ENCODE measurements at places on chromosomes 2 and 18.
A peak's percentile ranks its signal among the peaks of the same experiment; 100 is the strongest.

DNA sequence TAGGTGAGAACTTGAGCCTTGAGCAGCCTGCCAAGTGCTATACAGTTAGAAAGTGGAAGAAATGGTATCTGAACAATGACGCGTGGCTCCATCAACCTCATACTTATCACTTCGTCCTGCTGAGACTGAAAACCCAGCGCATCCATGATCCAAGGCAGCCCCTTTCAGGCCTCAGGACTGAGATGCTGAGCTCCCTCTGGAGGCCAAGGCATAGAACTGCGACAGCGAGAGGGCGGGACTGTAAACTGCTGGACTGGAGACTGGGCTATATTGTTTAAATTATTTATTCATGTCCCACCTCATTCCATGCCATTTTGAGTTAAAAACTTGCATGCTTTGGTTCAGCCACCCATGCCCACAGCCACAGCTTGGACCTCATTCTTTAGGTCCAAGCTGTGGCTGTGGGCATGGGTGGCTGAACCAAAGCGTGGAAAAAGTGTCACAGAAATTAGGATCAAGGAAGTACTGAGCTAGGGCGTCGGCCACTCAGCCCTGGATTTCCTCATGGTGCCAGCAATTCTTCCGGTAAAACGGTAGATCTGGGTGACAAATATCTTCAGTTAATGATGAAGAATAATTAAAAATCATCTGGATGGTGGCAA, 195.5 kb downstream of the L3MBTL4 start:
- H3K4me3 ChIP-seq = no peak overlapping the region
- no peak overlapping the region for H3K27ac ChIP-seq
- H3K36me3 ChIP-seq = no peaks in the 10 kb centered on the region
- H3K27me3 ChIP-seq = no peaks in the 10 kb centered on the region
- H3K4me1 ChIP-seq = no peaks in the 10 kb centered on the region
- DNase-seq = peak; percentile 73

DNA sequence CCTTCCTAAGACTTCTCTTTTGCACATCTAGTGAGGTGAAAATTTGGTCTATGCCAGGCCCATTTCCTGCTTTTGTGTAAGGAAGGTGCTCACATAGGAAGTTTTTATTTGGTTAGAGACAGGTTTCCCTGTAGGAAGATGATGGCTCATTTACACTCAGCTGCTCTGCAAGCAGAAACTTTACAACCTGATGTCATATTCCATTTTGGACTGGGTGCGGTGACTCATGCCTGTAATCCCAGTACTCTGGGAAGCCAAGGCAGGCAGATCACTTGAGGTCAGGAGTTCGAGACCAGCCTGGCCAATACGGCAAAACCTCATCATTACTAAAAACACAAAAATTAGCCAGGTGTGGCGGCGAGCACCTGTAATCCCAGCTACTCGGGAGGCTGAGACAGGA, 35.8 kb downstream of the CASP10 start:
- no peak overlapping the region for H3K27ac ChIP-seq
- H3K4me3 ChIP-seq = no peak overlapping the region
- H3K27me3 ChIP-seq = peaks cover 2% of the 10 kb centered on the region

DNA sequence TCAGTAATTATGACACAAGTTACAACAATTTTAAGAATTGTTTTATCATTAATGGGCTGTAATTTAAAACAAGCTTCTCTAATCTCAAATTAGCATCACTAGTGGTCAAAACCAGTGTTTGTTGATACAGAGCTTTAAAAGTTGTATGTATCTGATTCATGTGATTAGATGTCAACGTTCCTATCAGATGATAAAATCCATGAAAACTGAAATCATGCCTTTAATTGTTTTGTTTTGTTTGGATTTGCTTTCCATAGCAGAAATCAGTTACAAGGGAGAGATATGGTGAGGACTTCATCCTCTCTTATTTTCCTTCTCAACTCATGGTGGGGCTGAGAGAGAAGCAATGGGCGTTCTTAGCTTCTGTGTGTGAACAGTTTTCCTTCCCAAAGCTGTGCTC, 469.6 kb downstream of the PID1 start:
- H3K27ac ChIP-seq = no peak overlapping the region
- no peak overlapping the region for H3K4me3 ChIP-seq
- no peaks in the 10 kb centered on the region for H3K36me3 ChIP-seq
- peak; percentile 7 for DNase-seq
- no peaks in the 10 kb centered on the region for H3K27me3 ChIP-seq

DNA sequence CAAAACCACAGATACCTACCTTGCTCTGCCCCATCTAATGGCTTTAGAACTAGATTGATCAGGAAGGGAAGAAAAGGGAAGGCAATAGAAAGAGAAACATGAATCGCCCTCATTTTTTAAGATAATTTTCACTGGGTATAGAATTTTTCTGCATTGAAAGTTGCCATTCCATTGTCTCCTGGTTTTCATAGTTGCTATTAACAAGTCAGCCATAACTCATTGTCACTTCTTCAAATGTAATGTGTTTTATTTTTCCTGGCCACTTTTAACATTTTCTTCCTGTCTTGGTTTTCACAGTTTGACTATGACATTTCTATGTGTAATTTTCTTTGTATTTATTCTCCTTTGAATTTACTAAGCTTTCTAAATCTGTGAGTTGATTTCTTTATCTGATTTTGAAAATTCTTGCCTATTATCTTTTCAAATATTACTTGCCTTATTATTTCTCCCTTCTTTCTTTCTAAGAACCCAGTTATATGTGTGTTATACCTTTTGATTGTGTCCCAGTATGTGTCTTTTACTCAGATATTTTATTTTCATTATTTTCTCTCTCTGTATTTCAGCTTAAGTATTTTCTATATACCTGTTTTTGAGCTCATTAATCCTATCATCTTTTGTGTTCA, 85.5 kb upstream of the GLI2 start:
- H3K36me3 ChIP-seq = no peaks in the 10 kb centered on the region
- H3K27ac ChIP-seq = no peak overlapping the region
- no peak for DNase-seq
- no peak overlapping the region for H3K4me3 ChIP-seq
- no peaks in the 10 kb centered on the region for H3K27me3 ChIP-seq

- no peaks in the 10 kb centered on the region for H3K36me3 ChIP-seq
- H3K4me3 ChIP-seq = no peak overlapping the region
These were observed 50.1 kb upstream of the CRACDL start for GRCh38 chr2:98985905-98986666.
